Hippocampal formation (tissue), 2 donors: ENCODE measurements at places on chromosomes 13 and 19.

DNA sequence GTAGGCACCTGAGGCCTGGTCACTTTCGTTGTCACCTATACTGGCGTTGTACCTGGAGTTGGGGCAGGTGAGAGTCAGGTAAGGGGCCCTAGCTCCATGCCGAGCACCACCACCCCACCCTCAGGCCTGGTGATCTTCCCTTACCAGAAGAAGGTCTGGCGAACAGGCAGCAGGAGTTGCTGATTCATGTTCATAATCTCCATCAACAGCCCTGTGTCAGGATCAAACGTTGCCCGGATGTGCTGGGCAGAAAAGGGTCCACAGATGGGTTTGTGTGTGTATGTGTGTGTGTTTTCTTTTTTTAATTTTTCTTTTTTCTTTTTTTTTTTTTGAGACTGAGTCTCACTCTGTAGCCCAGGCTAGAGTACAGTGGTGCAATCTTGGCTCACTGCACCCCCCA lies 14.3 kb downstream of the MAN2B1 start:
- no peak for DNase-seq

GRCh38 chr19:50893047-50893736 lies 18.0 kb downstream of the KLK4 start:
- DNase-seq, result no peak

DNA sequence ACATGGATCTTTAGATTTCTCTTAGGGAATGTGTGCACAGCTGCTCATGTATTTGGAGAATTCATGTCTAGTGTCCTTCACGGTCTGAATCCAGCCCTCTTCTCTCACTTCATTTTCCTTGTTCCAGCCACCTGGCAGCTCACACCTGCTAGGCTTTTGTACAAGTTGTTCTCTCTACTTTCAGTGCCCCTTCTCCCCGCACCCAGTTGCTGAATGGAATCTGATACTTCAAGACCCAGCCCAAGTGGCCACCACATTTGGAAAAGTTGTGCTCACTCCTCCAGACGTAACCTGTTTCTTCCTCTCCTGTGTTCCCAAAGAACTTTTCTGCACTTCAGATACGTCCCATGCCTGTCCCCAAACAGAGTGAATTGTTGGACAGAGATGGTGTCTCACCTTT lies 235.6 kb downstream of the SHISA2 start:
- DNase-seq, result no peak

GRCh38 chr13:70703755-70704154 lies 595.5 kb upstream of the KLHL1 start:
- no peak for DNase-seq

DNA sequence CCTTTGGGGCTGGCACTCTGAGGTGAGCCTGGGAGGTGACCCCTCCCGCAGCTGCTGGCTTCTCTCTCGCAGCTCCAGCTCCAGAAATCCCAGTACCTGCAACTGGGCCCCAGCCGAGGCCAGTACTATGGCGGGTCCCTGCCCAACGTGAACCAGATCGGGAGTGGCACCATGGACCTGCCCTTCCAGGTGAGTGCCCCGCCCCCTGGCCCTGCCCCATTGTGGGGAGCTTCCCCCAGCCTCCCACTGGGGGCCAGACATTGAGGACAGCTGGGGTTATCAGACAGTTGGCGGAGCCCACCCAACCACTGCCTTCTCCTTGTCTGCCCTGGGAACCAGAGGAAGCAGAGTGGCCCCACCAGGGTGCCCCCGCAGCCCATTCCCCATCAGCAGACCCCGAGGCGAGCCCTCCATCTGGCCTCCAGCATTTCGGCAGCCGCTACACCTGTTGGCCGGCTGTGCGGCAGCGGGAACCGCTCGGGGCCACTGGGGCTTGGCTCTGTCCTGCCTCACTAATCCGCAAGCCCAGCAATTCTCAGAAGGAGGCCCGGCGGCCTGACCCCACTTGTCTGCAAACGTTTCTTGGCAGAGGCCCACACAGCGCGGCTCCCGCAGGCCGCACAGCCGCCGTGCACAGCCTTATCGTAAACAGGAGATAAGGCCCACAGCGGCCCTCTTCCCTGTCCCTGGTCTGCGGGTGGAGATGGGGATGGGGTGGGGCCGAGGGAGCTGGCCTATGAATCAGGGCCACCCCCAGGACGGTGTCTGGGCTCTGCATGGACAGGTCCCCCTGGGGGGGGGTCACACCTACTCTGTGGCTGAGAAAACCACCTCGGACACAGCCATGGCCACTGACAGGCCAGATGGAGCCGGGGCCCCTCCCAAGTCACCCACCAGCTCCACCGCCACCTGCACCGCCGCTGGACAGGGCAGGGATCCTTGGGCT lies 48.0 kb downstream of the COMP start:
- no peak for DNase-seq
